Myocyte (in vitro differentiated cells): ENCODE measurements at places on chromosomes 3 and 15. TPM values are rescaled to one million over a fixed set of nuclear protein-coding genes. Genes with fewer than 3 reads are reported as not detected.

GRCh38 chr3:50163572-50164455 lies 8.7 kb downstream of the SEMA3F start:
- peak; percentile 56 for DNase-seq

GRCh38 chr15:45637552-45638033 lies 2.8 kb downstream of the SQOR start:
- peak; percentile 76 for DNase-seq

DNA sequence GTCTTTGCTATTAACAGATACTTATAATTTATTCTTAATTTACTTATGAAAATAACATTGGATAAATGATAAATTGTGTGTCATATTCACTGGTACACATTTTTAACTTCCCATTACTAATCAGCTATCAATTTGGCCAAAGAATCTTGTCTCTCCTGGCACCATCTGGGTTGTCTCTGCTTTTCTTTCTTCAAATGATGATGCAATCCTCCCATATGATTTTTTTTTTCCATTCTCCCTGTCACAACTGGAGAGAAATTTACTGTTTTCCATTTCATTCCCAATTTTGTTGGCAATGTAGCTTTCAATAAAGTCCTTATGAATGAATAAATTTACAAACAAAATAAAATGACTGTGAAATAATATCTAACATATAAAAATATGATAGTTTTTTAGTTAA lies 743.7 kb upstream of the EPHA6 start:
- DNase-seq: no peak

- peak; percentile 95 for DNase-seq
These were observed 348.0 kb upstream of the DPPA4 start for GRCh38 chr3:109685084-109686079.

DNA sequence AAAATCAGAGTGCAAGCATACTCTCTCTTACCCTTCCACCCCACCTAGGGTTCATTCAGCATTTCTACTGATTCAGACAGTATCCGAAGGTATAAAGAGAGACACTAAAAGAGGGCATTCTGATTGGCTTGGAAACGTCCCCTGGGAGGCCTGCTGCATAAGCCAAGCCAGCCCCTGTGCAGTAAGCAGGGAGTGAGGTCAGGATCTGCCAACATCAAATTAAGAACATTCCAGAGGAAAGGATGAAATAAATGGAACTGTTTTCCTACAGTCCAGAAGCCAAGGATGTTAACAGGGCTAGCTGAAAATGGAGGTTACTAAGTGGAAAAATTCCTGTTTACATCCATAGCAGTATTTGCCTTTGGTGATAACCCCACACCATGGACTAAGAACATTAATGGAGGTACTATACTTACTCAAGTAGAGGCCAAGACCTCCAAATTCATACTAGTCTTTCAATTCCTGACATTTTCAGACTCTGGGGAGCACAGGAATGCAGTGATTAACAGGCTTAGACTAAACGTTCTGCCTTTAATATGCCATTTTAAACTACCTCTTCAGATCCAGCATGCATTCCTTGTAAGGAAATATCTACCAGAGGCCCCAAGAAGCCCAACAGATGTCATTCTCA lies 34.5 kb downstream of the NPTN start:
- DNase-seq: no peak

Gene REC114
- total RNA-seq: not detected in 2 replicates

DNA sequence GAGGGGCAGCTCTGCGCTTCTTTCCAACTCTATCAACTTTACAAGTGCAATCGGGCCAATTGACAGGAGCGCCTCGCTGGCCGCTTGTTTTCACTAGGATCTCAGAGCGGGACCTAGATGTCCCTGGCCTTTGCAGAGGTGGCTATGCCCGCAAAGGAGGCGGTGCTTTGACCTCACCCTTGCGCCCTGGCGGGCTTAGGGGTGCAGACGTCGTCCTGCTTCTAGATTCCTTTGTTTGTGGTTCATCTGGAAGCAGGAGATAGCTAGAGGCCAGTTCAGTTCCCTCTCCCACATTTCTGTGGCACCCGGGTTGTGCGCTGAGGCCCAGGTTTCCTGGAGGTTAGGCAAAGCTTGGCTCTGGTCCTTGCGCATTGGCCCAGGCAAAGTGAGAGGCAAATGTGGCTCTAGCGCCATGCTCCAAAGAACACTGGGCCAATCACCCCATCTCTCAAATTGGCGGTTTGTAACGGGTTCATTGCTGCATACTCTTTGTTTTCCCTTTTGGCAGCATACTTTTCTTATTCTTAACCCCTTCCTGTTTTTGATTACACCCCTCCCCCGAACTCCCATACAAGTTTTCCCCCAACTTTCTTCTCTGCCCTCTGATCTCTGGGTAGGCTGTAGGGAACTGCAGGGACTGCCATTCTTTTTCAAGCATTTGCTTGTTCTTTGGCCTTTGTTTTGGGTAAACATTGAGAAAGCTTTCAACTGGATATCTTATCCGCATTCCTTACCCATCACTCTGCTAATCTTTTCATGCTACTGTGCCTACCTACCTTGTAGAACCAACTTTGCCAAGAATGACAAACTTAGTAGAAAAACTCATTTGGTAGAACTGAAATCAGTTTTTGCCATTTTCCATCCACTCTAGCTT lies 1.4 kb downstream of the PPM1L start:
- no peak for DNase-seq

GRCh38 chr15:48893311-48893710 lies 15.4 kb downstream of the EID1 start:
- no peak for DNase-seq

DNA sequence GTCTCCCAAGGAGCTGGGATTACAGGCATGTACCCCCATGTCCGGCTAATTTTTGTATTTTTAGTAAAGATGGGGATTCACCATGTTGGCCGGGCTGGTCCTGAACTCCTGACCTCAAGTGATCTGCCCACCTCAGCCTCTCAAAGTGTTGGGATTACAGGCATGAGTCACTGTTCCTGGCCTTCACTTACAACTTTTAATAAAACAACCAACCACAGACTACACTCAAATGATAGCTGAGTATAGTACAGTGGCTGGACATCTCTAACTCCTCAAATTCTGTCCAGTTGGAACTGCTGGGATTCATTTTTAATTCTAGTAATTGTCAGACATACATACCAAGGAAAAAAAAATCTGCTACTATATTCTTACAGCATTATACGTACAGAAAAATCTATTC lies 71.0 kb downstream of the PBRM1 start:
- DNase-seq: peak; percentile 26

DNA sequence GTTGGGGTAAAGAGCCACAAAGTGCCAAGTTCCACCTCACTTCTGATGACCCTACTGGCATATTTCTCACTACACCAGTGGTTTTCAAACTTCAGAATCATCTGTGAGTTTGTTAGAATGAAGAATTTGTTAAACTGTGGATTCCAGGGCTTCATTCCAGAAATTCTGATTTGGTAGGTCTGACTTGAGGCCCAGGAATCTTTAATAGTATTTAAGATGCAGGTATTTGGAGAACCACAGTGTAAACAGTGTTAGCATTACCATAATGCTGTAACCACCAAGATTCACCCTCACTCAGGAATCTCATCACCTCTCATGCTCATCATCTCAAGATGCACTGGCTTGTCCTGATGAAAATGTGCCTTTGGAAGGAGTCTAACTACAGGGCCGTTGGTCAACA lies 6.0 kb downstream of the KCNMB3 start:
- no peak for DNase-seq

- DNase-seq: no peak
These were observed 272.5 kb downstream of the THSD4 start for GRCh38 chr15:71387810-71388209.

Gene MESP2
- total RNA-seq: 0.24 and 0.42 TPM in 2 replicates

DNA sequence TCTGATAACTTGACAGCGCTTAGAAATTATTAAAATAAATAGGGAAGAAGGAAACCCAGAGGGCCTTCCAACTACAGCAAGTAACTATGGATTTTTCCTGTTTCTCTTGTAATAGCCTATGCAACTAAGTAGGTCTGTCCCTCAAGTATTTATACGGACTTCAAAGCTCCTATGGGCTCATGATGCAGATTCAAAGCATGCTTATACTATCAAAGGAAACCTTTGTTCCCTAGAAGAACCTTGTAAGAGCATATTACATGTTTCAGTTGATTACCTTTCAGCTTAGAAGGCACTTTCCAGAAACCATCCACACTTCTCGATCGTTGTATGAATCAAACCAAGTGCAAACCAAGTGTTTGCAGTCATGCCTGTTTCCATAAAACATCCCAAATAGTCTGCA lies 158.8 kb downstream of the ALCAM start:
- DNase-seq: no peak

Gene SKOR1
- 0.05 and 0.08 TPM in 2 replicates for total RNA-seq

Gene XRN1
- total RNA-seq: 29.4 and 33.4 TPM in 2 replicates

DNA sequence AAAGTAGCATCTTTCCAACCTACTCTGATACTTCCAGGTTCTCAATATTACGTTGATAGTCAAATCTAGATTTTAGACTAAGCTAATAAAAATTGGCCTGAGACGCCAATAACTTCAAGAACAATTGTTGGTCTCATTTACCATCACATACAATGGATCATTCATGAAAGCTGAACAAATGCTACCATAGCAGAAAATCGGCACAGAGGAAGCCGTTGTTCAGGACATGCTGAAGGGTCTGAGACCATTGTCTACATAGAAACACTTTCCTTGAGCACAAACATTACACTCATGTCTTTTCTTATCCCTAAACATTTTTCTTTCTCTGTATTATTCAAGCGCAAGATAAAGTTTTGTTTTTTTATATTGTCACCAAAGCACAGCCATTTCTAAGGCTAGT lies 37.2 kb upstream of the FHIT start:
- no peak for DNase-seq

Gene GOLGA8G
- total RNA-seq: not detected in 2 replicates

DNA sequence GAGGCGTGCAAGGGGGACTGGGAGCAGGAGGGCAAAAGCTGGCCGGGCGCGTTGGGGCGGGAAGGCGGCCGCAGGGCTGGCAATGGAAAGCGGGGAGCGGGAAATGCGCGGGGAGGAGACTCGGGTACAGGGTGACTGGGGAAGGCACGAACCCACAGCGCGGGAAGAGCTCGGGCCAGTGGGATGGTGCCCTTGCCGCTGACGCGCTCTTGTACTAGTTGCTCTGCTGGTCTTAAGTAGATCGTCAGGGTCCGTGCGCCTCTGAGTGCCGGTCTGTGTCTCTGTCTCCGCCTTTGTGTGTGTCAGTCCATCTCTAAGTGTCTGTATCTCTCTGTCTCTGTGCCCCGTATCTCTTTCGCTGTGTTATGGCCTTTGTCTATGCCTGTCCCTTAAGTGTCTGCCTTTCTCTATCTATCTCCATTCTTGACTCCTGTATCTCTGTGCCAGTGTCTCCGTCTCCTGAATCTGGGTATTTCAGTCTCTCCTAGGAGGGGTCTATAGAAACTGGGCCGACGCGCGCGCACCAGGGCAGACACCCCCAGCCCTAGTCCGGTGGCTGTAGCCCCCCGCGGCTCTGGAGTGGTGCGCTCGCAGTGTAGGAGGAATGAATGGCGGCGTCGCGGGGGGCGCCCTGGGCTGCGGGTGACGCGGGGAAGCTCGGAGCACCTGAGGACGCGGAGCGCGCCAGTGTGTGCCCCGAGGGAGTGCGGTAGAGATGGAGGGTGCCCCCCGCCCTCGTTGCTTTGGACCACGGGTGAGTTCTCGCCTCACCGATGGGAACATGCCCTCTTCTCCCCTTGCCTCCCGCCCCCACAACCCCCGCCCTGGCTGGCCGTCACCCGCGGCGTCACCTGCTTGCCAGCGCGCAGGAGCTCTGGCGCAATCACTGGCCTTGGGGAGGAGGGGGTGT lies 756 bp upstream of the CAMK2N2 start:
- DNase-seq: no peak

DNA sequence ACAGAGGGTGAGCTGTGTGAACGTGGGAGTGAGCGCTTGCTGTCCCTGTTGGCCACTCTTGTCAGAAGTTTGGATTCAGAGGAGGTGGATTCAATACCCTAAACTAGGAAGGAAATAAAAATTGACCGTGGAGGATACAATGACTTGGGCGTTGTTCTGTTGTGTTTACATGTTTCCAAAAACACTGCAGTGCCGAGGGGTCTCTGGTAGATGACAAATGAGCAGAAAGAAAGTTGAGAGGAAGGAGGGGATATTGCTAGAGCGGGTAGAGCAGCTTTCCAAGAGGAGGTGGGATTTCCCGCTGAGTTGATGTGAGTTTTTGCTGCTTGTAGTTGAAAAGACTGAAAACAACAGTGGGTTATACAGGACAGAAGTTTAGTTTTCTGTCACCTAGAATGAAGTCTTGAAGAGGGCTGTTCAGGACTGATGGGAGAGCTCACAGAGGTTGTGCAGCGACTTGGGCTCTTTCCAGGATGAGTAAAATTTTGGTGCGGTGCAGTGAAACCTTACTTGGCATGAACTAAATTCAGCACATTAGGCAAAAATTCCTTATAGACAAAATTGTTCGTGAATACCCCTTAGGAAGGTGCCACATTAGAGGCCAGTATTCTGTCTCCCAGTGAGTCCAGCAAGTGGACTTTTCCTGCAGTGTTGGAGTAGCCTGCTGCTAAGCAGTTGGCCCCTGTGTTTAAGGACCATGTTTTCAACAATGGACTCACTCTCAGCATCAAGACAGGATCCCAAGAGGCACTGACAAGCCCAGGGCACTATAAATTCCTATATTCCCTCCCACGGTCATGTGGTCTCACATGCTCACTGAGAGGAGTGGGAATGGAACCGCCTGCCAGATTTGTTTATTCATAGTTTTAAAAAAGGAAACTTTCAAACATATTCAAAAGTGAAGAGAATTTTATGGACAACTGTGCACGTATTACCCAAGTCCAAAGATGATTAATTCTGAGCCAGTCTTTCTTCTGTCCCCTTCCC lies 435.0 kb upstream of the C2CD4B start:
- no peak for DNase-seq

GRCh38 chr15:29859973-29860715 lies 37.9 kb upstream of the TJP1 start:
- peak; percentile 68 for DNase-seq

Gene LEO1
- 26.6 and 35.0 TPM in 2 replicates for total RNA-seq

Gene CCDC13
- 1.0 and 1.2 TPM in 2 replicates for total RNA-seq

GRCh38 chr15:44584162-44584749 lies 47.3 kb downstream of the EIF3J start:
- DNase-seq: peak; percentile 23

- DNase-seq: no peak
These were observed 11.2 kb downstream of the ACAN start for GRCh38 chr15:88814393-88814792.

Gene SPATA12
- total RNA-seq: 0.19 TPM in 1 of 2 replicates, not detected in the other
